ENCODE measurements at places on chromosomes 3 and 15. TPM values are rescaled to one million over a fixed set of nuclear protein-coding genes. Genes with fewer than 3 reads are reported as not detected.

DNA sequence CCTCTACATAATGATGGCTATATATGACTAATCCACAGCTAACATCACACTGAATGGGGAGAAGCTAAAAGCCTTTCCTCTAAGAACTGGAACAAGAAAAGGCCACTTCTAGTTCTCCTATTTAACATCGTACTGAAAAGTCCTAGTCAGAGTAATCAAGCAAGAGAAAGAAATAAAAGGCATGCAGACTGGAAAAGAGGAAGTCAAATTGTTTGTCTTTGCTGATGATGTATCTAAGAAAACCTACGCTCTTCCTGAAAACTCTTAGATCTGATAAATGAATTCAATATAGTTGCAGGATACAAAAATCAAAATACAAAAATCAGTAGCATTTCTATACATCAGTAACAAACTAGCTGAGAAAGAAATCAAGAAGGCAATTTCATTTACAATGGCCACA, 116.9 kb downstream of the TP63 start:
- no peak for DNase-seq

DNA sequence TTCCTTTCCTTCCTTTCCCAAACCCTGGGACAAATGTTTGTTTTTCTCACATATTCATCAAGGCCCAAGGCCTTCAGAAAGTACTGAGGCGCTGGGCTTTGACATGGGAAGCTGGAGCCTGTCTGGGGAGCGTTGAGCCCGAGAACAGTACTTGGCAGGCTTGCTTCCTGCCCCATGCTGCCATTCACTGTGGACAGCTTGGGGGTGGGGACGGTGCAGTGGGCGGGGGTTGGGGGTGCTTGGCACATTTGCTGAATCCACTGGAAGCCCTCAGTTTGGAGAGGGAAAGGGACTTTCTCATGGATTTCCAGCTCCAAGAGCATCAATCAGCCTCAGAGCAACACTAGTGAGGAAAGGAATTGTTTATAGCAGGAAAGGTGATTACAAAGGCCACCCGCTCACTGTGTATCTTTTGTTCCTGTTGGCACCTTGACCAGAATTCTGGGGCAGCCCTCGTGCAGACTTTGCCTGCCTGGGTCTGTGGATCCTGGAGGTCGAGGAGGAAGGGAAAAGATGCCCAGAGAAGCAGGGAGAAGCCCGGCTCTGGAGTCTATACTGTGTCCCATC, 199.8 kb upstream of the RGMA start:
- DNase-seq: no peak

DNA sequence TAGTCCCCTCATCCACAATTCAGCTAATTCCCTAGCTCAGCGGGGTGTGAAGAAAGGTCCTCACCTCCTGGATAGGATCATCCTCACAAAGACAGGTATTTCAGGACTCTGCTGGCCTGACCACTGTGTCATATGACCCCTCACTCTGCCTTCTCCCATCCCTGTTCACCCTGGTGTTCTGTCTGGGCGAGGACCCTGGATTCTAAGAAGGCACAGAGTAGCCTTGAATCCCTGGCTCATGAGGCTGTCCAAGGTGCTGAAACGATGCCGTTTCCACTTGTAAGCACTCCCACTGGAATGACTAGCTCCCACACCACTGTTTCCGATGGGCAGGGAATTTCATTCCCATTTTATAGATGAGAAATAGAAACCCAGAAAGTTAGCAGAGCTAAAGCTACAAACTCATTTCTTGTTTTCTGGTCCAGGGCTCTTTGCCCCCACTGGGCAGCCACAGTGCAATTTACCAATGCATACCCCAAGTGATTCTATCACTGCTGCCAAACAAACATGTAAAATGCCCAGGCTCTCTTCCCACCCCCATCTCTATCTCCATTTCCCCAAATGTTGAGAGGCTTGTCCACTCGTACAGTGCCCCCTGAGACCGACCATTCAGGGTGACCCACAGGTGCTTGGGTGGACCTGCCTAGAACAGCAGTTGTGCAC, 83.2 kb downstream of the RAB11A start:
- no peak for DNase-seq

ZBBX gene
- total RNA-seq: 0.78 TPM

IRAK2 gene
- total RNA-seq: 1.9 TPM

SYNM gene
- total RNA-seq: 395 TPM

GRCh38 chr15:37794947-37795346, 139.5 kb upstream of the TMCO5A start:
- no peak for DNase-seq

- no peak for DNase-seq
Observed at GRCh38 chr3:12638105-12638504, 25.8 kb downstream of the RAF1 start.

HDC gene
- total RNA-seq: 1.00 TPM

GRCh38 chr3:118127992-118128391, 906.7 kb downstream of the IGSF11 start:
- no peak for DNase-seq

DNA sequence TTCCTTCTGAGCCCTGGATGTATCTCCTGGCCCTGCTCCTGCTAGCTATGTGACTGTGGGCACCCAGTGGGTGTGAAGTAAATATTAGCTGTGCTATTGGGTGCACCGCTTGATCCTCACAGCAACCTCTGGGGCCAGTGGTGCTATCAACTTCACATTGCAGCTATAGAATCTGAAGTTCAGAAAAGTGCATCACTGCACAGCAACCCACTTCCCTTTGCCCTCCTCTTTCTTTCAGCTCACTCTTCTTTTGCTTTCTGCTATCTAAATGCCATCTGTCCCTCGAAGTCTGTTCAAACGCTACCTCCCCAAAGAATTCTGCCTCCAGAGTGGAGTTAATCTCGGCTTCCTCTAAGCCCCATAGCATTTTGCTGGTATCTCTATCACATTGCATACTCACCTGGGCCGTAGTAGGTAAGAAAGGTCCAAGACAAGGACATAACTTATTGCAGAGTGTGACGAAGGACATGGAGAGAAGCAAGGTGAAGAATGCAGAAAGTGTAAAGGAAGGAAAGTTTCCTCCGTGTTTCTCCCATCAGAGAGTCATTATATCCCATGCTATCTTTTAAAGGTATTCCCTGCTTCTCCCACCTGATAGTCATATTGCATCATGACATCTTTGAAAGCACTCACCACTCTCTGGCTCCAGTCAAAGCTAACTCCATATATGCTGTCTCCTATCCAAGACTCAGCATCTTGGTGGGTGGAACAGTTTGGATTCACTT, 57.1 kb upstream of the BCL6 start:
- DNase-seq: no peak

DNA sequence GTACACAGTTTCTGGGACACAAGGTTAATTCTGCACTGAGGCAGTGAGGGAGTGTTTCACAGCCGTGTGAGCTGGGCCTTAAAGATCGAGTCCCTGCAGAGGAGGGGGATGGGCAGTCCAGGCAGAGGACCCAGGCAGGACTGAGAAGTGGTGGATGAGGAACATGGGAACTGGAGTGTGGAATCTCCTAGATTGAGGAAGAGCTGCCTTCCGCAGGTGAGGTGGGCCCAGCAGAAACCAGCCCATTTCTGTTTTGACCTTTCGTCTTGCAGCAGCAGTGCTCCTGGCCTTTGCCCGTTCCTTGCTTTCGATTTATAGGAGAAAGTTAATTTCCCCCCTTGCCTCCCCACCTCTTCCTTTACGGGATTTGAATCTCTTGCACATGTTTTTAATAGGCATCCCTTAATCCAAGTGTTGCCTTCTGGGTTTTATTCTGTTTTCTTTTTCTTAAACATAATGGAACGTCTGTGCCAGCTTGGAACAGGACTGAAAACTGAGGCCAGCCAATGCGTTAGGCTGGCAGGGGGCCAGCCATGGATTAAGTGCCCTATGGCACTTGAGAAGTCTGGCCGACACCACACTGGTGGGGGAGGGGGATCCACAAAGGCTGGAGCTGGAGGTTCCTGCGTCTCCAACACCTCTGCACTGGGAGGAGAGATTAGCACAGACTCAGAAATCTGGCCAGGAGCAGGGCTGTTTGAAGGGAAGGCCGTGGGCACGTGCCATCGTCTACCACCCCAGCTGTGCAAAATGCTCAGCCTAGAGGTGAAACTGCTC, 78.1 kb downstream of the AAGAB start:
- no peak for DNase-seq

DNA sequence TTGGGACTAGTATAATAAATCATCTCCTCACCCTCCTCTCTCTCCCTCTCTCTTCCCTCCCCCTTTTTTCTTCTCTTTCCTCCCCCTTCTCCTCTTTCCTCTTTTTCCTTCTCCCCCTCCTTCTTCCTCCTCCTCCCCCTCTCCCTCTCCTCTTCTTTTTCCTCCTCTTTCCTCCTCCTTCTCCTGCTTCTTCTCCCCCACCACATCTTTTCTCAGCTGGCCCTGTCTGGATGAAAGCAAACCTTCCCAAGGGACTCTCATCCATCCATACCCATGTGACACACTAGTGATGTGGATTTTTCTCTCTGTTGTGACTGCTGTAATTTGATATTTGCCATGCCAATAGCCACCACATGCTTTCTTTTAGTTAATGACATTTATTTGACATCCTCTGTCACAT, 127.2 kb downstream of the EBLN2 start:
- DNase-seq: no peak

DNA sequence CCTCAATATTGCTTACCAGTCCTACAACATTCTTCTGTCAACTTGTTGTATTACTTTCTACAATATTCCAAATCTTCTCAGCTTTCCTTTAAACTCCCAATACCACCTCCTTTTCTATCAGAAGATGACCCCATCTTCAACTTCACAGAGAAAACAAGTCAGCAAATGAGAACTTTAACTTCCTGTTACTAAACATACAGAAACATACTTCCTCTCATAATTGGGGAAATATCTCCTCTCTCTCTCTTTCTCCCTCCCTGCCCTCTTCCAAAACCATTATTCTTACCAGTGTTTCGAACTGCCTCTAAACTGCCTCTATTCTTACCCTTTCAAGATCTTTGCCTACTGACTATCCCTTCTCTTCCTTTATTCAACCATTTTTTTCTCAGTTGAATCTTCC, 1.8 kb upstream of the SNAP23 start:
- no peak for DNase-seq

- DNase-seq: peak; percentile 68
Observed at GRCh38 chr3:52429031-52429430, 15.9 kb downstream of the SEMA3G start.

DNA sequence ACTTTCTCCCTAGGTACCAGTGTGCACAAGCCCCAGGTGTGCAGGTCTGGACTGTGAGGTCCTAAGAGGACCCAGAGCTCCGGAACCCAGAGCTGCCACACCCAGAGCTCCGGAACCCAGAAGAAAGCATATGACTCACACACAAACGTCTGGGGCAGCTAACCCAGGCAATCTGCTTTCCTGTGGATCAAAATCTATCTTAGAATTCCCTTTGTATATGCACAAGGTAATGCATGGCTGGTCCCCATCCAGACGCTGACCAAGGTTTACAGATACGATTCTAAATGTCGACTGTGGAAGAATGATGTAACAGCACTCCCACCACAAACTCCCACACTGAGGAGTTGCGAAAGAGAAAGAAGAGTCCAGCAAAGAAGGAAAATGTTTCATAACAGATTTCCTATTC, 15.7 kb downstream of the KCNMB2 start:
- no peak for DNase-seq

CLDN16 gene
- total RNA-seq: not detected

VEPH1 gene
- total RNA-seq: 0.78 TPM

SEMA6D gene
- 9.9 TPM for total RNA-seq

GP9 gene
- total RNA-seq: 0.27 TPM

GRCh38 chr3:160130071-160130470, 95.2 kb upstream of the C3orf80 start:
- no peak for DNase-seq

DNA sequence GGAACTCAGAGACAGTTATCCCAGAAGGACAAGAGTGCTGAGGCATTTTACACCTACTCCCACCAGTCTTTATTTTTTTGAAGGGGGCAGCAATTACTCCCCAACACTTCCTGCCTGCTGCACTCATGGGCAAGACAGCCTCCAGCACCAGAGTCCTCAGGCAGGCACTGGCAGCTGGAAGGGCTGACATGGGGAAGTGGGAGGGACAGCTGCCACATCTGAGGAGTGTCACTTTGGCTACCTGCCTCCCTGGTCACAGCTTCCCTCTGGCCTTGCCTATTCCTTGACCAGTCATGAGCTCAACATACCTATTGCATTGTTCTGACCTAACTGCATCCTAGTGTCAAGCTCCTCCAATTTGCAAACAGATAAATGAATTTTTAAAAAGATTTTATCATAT, 10.2 kb upstream of the LACTB start:
- DNase-seq: no peak

INSYN1 gene
- total RNA-seq: 55.3 TPM

- no peak for DNase-seq
Observed at GRCh38 chr15:78408355-78408640, 29.7 kb upstream of the IREB2 start.

DNA sequence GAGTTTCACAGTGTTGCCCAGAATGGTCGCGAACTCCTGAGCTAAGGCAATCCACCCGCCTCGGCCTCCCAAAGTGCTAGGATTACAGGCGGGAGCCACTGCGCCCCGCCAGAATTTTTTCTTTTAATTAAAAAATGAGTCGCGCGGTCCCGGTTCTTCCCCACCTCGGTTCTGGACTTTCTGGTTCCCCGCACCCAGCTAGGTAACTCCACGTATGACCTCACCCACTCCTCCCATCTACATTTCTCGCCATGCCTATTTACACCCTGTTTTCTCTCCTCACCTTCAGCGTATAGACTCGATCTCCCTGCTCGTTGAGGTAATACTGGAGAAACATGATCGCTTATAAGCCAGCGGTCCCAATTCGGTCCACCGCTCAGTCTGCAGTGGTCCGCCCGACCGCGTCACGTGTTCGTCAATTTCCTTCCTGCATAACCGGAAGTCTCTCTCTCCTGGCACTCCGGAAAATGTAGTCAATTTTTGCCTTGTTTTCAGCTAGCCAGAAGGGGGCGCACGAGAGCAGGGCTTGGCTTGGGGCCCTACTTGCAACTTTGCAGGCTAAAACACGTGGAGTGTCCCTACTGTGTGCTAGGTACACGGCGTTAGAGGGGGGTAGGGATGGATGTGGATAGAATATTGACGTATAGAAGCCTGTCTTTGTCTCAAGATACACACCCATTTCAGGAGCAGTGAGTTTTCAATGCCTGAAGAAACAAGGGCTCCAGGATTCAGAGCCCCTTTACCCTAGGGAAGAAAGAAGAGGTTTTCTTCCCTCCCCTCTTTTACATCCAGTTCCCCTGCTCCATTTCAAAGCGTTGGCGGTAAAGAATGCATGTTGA, at the start of the genes NOP10 and NUTM1:
Gene NOP10, minus strand, starts transcription at position 400 of the 839 bp plus-strand sequence. Its CDS starts 63 bp downstream, at position 337.
Gene NUTM1, plus strand, starts transcription at position 579 of the 839 bp plus-strand sequence. CDS start 382 bp downstream, outside the sequence.
- DNase-seq: peak; percentile 97

GRCh38 chr3:108088697-108089096, 2.1 kb downstream of the CD47 start:
- DNase-seq: no peak

DNA sequence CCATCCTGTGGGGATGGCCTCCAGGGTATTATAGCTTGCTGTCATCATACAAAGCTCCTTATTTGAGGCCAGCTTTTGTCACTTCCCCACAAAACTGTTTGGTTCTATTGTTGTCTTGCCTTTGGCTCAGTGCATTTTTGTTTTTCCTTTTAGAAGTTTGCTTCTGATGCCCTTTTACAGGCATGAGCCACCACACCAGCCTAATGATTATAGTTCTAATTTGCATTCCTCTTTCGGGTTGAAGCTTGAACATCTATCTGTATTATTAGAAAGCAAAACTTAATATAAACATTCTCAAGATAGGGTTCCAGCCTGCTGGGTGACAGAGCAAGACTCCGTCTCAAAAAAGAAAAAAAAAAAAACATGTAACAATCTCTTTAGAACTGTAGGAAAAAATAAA, 39.8 kb downstream of the SMARCC1 start:
- no peak for DNase-seq

Measured in cardiac septum (tissue), 1 donor.